Nephron progenitor cell (in vitro differentiated cells): ENCODE measurements at places on chromosomes 3 and 15.

DNA sequence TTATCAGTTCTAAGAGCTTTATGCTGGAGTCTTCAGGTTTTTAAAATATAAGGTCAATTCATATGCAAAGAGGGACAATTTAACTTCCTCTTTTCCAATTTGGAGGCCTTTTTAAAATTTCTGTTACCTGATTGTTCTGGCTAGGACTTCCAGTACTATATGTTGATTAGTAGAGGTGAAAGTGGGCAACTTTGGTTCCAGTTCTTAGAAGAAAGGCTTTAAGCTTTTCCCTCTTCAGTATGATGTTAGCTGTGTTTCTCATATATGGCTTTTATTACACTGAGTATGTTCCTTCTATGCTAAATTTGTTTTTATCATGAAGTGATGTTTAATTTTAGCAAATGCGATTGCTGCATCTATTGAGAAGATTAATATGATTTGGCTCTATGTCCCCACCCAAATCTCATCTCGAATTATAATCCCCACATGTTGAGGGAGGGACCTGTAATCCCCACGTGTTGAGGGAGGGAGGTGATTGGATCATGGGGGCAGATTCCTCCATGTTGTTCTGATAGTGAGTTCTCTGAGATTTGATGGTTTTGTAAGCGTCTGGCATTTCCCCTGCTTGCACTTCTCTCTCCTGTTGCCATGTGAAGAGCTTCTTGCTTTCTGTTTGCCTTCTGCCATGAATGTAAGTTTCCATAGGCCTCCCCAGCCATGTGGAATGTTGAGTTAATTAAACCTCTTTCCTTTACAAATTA, 33.8 kb downstream of the FAIM start:
- H3K27me3 ChIP-seq, result peaks cover 8% of the 10 kb centered on the region
- H3K4me3 ChIP-seq, result no peak overlapping the region
- DNase-seq, result no peak
- no peaks in the 10 kb centered on the region for H3K4me1 ChIP-seq

GRCh38 chr3:10007126-10007782, 19.0 kb upstream of the FANCD2 start:
- peaks cover 29% of the 10 kb centered on the region for H3K4me1 ChIP-seq
- H3K27me3 ChIP-seq, result no peaks in the 10 kb centered on the region
- no peak overlapping the region for H3K4me3 ChIP-seq
- peaks cover 12% of the 10 kb centered on the region for H3K36me3 ChIP-seq
- no peak for DNase-seq
- H3K27ac ChIP-seq, result no peak overlapping the region

- no peak overlapping the region for H3K4me3 ChIP-seq
- peaks cover 21% of the 10 kb centered on the region for H3K4me1 ChIP-seq
- H3K27me3 ChIP-seq, result no peaks in the 10 kb centered on the region
- DNase-seq, result no peak
- no peaks in the 10 kb centered on the region for H3K36me3 ChIP-seq
- no peak overlapping the region for H3K27ac ChIP-seq
Measured at GRCh38 chr3:24352893-24353553, 141.6 kb downstream of the THRB start.

DNA sequence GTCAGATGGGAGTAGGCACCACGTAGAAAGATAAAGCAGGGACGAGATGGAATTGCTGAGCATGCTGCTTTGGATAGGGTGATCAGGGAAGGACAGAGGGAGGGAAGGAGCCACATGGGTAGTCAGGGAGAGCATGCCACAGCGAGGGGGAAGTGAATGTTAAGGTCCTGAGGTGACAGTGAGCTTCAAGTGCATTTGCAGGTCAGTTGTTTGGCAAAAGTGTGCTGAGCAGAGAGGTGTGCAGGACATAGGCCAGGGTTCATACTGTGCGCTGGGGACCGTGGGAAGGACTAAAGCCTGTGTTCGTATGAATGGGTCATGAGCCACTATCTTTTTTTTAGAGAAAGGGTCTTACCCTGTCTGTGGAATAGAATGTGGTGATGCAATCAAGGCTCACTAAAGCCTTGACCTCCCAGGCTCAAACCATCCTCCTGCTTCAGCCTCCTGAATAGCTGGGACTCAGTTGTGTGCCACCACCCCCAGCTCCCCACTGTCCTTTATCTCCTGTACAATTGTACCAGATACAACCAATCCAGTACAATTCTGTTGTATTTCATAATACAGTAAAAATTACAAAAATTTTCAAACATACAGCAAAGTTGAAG, 107.5 kb downstream of the DNAJB8 start:
- peaks cover 60% of the 10 kb centered on the region for H3K4me1 ChIP-seq
- DNase-seq, result no peak
- peaks cover 9% of the 10 kb centered on the region for H3K36me3 ChIP-seq
- no peak overlapping the region for H3K27ac ChIP-seq
- peaks cover 7% of the 10 kb centered on the region for H3K27me3 ChIP-seq

GRCh38 chr3:60304112-60304511, 947.1 kb downstream of the FHIT start:
- H3K4me3 ChIP-seq, result no peak overlapping the region
- DNase-seq, result no peak
- H3K4me1 ChIP-seq, result peaks cover 7% of the 10 kb centered on the region
- no peaks in the 10 kb centered on the region for H3K36me3 ChIP-seq
- no peak overlapping the region for H3K27ac ChIP-seq

DNA sequence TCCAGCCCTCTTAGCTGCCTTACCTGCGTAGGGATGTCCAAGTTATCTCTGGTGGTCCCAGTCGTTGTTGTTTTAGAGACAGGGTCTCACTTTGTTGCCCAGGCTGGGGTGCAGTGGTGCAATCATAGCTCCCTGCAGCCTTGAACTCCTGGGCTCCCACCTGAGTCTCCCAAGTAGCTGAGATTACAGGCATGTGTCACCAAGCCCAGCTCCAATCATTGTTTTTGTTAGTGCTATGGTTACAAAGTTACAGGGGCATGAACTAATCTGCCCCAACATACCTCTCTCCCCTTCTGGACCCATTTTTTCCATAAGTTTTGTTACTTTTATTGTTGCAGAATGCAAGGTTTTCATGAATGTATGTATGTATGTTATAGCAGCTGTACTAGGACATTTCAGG, 54.7 kb downstream of the CTDSPL2 start:
- H3K27ac ChIP-seq, result peak overlapping the region; percentile 16
- H3K27me3 ChIP-seq, result no peaks in the 10 kb centered on the region
- no peaks in the 10 kb centered on the region for H3K4me1 ChIP-seq

GRCh38 chr15:89808160-89808870, 6.3 kb downstream of the ANPEP start:
- peaks cover 35% of the 10 kb centered on the region for H3K4me1 ChIP-seq
- DNase-seq, result no peak
- peaks cover 50% of the 10 kb centered on the region for H3K27me3 ChIP-seq
- no peak overlapping the region for H3K27ac ChIP-seq

- peaks cover 14% of the 10 kb centered on the region for H3K4me1 ChIP-seq
- no peaks in the 10 kb centered on the region for H3K36me3 ChIP-seq
- H3K27me3 ChIP-seq, result peaks cover 4% of the 10 kb centered on the region
- H3K4me3 ChIP-seq, result no peak overlapping the region
Measured at GRCh38 chr3:134291319-134292254, 40.9 kb upstream of the RYK start.

DNA sequence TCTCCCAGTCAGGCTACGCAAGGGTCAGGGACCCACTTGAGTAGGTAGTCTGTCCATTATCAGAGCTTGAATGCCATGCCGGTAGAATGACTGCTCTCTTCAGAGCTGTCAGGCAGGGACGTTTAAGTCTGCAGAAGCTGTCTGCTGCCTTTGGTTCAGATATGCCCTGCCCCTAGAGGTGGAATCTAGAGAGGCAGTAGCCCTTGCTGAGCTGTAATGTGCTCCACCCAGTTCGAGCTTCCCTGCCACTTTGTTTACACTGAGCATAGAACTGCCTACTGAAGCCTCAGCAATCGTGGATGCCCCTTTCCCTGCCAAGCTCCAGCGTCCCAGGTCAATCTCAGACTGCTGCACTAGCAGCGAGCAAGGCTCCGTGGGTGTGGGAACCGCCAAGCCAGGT, 57.5 kb upstream of the SETMAR start:
- H3K36me3 ChIP-seq, result no peaks in the 10 kb centered on the region
- H3K4me3 ChIP-seq, result no peak overlapping the region
- H3K4me1 ChIP-seq, result peaks cover 13% of the 10 kb centered on the region
- H3K27me3 ChIP-seq, result peaks cover 12% of the 10 kb centered on the region

GRCh38 chr15:29692527-29692926, 129.7 kb downstream of the TJP1 start:
- no peak for DNase-seq
- peaks cover 2% of the 10 kb centered on the region for H3K27me3 ChIP-seq
- H3K4me1 ChIP-seq, result peaks cover 31% of the 10 kb centered on the region
- H3K36me3 ChIP-seq, result no peaks in the 10 kb centered on the region

GRCh38 chr3:11593318-11594034, 50.2 kb downstream of the VGLL4 start:
- H3K4me3 ChIP-seq, result peak overlapping the region; percentile 53
- no peaks in the 10 kb centered on the region for H3K27me3 ChIP-seq
- DNase-seq, result no peak

- DNase-seq, result no peak
- no peak overlapping the region for H3K4me3 ChIP-seq
- H3K27ac ChIP-seq, result no peak overlapping the region
- H3K27me3 ChIP-seq, result peaks cover 2% of the 10 kb centered on the region
- peaks cover 36% of the 10 kb centered on the region for H3K4me1 ChIP-seq
Measured at GRCh38 chr3:71252466-71252865, 331.1 kb downstream of the FOXP1 start.

- H3K4me3 ChIP-seq, result no peak overlapping the region
- H3K27me3 ChIP-seq, result peaks cover 10% of the 10 kb centered on the region
- no peaks in the 10 kb centered on the region for H3K36me3 ChIP-seq
- no peak for DNase-seq
Measured at GRCh38 chr15:37528432-37528831, 406.0 kb upstream of the TMCO5A start.

- no peaks in the 10 kb centered on the region for H3K36me3 ChIP-seq
- no peak for DNase-seq
- peaks cover 54% of the 10 kb centered on the region for H3K4me1 ChIP-seq
- peak overlapping the region; percentile 89 for H3K4me3 ChIP-seq
Measured at GRCh38 chr3:130895690-130896488, 2.0 kb downstream of the ATP2C1 start.

DNA sequence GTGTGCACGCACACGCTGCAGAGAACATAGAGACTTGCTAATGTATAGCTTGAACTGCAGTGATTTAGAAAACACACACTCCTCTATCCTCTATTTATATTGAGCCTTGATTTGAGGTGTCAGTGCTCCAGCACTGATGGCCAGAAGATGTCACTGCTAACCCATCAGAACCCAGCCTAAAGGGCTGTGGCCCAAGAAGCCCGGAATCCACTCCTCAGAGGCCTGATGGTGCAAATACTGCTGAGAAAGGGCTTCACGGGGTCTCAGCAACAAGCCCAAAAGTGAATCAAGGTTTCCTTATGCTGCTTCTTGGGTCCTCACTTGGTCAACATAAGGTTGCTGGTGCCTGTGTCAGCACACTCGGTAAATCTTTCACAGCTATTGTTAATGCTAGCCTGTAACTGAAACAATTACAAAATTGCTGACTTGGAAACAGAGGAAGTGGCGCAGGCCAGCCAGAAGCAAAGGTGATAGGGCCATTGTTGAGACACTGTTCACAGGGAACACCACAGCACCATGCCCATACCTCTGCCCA, 60.3 kb downstream of the HEG1 start:
- H3K4me1 ChIP-seq, result no peaks in the 10 kb centered on the region
- no peak overlapping the region for H3K4me3 ChIP-seq
- peaks cover 16% of the 10 kb centered on the region for H3K36me3 ChIP-seq

GRCh38 chr15:89912674-89913396, at the start of gene ARPIN:
TSS of gene ARPIN (minus strand) at chr15:89912952. CDS start at chr15:89912835, 117 bp downstream.
- peak; percentile 74 for DNase-seq
- H3K36me3 ChIP-seq, result no peaks in the 10 kb centered on the region

DNA sequence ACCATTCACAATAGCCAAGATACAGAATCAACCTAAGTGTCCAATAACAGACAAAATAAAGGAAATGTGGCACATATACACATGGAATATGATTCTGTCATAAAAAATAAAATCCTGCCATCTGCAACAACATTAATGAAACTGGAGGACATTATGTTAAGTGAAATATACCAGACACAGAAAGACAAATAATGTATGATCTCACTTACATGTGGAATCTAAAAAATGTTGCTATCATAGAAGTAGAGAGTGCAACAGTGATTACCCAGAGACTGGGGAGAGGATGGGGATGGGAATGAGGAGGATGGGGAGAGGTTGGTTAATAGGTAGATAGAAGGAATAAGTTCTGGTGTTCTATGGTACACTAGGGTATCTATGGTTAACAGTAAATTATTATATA, 28.7 kb downstream of the MRPL3 start:
- no peaks in the 10 kb centered on the region for H3K27me3 ChIP-seq
- DNase-seq, result no peak
- H3K4me1 ChIP-seq, result no peaks in the 10 kb centered on the region
- H3K27ac ChIP-seq, result no peak overlapping the region

GRCh38 chr3:196775938-196776337, 36.3 kb downstream of the PAK2 start:
- no peak overlapping the region for H3K27ac ChIP-seq
- DNase-seq, result no peak
- H3K4me3 ChIP-seq, result no peak overlapping the region

DNA sequence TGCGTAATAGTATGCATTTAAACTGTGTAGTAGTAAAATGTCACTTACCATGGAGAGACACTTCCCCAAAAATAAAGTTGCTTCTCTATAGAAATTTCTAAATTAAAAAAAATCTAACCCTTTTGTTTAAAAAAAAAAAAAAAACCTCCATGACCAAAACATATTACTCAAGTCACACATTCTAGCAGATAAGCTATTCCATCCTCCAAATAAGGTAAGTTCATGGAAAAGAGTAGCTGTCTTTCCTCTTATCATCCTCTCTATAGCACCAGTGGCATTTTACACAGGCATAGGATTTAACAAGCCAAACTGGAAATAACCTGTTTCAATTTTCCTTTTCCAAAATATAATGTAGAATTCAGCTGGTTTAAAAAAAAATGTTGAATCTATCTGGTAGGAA, 57.4 kb downstream of the LRRFIP2 start:
- no peaks in the 10 kb centered on the region for H3K27me3 ChIP-seq
- no peak overlapping the region for H3K4me3 ChIP-seq
- peaks cover 24% of the 10 kb centered on the region for H3K36me3 ChIP-seq
- no peaks in the 10 kb centered on the region for H3K4me1 ChIP-seq
- DNase-seq, result no peak

GRCh38 chr3:50972029-50972428, 297.3 kb downstream of the DOCK3 start:
- H3K27ac ChIP-seq, result no peak overlapping the region
- H3K4me3 ChIP-seq, result no peak overlapping the region
- no peak for DNase-seq
- H3K36me3 ChIP-seq, result no peaks in the 10 kb centered on the region
- no peaks in the 10 kb centered on the region for H3K27me3 ChIP-seq

- H3K4me1 ChIP-seq, result peaks cover 5% of the 10 kb centered on the region
- H3K27ac ChIP-seq, result no peak overlapping the region
- H3K36me3 ChIP-seq, result peaks cover 12% of the 10 kb centered on the region
- peaks cover 4% of the 10 kb centered on the region for H3K27me3 ChIP-seq
- H3K4me3 ChIP-seq, result no peak overlapping the region
- no peak for DNase-seq
Measured at GRCh38 chr3:45509038-45509767, 85.3 kb upstream of the LIMD1 start.
